ENCODE measurements at places on chromosomes 6 and 20.
A peak's percentile ranks its signal among the peaks of the same experiment; 100 is the strongest.

DNA sequence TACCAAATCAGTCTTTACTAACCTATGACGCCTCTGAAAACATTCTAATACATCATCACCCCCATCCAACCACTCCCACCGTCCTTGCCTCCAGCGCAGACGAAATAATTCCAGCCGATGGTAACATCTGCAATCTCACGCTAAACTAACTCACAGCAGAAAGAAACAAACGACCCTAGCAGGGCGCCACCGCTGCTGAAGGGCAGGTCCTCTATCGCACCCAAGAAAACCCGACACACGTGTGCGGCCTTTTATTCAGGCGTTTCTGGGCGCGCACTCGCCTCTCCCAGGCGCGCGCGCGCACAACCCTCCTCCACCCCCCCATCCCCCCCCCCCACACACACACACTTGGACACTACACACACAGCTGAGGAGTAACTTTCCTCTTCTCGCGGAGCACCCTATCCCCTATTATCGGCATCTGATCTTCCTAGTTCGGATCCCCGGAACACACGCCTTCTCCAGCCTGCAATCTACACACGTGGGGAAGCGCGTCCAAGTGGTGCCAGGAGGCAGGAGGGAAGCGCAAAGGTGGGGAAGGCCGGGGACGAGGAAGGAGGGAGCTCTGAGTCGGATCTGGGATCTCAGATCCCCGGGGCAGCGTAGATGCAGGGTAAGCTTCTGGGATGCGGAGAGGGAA is 1.4 kb downstream of the GFOD1 start:
- DNase-seq = peak; percentile 48

DNA sequence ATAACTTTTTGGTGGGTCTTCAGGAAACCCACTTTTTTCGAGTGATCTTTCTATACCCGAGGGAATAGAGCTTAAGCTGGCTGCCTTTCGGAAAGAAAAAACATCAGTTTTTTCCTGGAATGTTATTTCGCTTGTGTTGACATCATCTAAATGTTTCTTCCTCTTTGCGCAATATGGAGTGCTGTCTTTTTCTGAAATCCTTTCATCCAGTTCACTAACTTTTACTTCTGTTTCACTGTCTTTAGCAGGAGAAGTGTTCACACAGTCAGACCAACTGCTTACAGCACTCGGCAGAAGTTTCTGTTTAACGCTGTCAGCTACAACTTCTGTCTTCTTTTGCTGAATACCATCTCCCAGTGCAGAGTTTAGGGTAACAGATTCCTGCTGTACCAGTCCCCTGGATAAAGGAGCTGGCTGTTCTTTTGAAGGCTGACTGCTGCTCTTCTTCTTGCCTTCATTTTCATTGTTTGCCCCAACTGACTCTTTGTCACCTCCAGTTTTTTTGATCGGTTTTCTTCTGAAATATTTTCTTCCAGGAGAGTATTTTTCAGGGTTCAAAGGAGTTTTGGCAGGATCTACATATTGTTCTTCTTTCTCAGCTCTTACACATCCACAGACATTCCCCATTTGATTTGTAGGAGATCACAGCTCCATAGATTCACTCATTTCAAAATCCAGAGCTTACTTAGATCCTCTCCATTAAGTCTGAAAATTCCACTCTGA is 50.0 kb upstream of the DST start:
- no peak for DNase-seq

GRCh38 chr20:62494537-62494936 is 18.7 kb upstream of the GATA5 start:
- no peak for DNase-seq

DNA sequence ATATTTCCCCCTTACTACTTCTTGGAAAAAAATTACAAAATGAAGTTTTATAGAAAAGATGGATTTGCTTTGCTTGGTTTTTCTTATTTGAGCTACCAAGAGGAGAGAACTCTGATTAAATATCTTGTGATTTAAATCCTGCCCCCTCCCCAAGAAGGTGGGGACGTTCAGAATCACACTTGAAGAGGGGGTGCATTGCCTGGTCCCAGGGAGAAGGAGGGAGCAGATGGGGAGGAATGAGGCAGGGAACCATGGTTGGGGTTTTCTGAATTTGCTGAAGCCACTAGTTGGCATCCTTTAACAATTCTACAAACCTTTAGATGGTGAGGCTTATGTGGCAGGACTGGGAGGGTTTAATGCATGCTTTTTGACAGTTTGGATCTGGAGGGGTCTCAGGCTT is 5.5 kb downstream of the PCK1 start:
- no peak for DNase-seq

DNA sequence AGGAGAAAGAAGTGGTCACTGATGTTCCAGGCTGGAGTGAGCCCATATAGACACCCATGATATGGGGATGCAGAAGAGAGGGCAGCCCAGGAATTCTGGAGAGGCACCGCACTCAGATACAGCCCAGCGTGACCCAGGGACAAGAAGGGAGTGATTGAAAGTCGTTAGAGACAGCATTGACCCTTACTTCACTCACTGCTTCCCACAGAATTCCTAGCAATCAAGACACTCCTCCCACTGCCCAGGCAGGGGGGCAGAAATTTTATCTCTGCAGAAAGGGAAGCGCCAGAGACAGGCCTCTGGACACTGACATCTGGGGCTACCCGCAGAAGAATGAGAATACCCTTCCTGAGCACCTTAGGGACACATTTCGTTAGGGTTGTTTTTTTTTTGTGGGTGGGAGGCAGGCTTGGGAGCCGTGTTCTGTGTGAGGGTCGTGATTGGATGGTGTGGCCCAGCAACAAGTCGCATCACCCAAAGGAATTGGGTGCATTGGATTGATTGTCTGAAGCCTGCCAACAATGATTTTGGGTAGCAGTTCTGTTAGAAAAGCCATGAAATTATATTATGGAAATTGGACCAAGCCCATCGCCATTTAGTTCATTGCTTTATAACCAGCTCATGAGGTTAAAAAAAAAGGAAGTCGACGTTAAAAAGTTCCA is 45.9 kb upstream of the MAP3K4 start:
- DNase-seq = no peak

- peak; percentile 70 for DNase-seq
Observed at GRCh38 chr6:37517411-37517812, 17.7 kb upstream of the CCDC167 start.

- DNase-seq = no peak
Observed at GRCh38 chr20:33964441-33964840, 29.3 kb upstream of the RALY start.

DNA sequence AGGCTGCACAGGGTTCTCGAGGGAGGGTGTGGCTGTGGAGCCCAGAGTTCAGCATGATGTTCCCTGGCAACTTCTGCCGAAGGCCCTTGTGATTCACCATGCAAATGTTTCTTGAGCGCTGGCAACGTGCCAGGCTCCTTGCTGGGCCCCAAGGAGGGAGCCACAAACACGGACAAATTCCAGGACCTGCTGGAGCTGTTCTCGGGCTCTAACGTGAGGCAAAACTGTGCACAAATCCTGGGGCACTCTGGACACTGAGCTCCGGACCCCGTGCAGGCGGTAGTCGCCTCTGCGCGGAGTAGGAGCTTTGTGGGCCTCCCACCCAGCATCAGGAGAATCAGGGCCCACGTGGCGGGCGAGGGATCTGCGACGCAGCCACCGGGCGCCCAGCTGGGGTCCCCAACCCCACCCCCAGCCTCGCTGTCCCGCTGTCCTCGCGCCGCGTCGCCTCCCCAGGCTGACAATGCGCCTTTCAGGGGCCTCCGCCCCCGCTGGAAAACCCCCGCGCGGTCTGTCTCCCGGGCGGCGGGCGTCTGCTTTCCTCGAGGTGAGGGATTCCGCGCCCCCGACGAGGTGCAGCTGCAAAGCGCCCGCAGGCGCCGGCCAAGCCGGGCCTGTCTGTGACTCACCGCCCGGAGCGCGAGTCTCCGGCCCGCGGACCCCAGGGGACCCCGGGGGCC is 31.7 kb upstream of the SCUBE3 start:
- no peak for DNase-seq

GRCh38 chr6:85163156-85164080 is 286.5 kb upstream of the NT5E start:
- no peak for DNase-seq

- DNase-seq = no peak
Observed at GRCh38 chr6:155791891-155792290, 336.3 kb upstream of the NOX3 start.

Measured in stimulated activated CD4-positive, alpha-beta T cell treated with anti-CD3 and anti-CD28 coated beads, Interleukin-4, amount 100 ng/mL, for 4 hours (primary cell).